ENCODE measurements at places on chromosomes 11 and 22.

DNA sequence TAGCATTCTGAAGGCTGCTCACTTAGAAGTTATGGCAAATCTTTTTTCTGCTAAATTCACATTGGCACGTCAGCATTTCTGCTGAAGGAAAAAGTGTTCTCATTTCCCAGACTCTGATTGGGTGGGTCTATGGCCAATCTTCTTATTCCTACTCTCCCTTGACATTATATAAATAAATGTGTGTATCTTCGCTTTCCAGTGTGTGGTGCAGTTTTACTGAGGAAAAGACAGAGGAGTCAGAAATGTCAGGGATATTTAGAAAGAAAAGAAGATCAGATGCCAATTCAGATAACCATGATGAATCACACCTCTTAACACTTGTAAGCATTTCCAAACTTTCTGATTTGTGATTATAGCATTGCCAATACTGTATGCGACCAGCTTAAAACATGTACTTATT is 3.2 kb upstream of the BDNF start:
- no peak for DNase-seq

GRCh38 chr22:32423664-32424063 is 11.6 kb upstream of the RTCB start:
- DNase-seq, result no peak

DNA sequence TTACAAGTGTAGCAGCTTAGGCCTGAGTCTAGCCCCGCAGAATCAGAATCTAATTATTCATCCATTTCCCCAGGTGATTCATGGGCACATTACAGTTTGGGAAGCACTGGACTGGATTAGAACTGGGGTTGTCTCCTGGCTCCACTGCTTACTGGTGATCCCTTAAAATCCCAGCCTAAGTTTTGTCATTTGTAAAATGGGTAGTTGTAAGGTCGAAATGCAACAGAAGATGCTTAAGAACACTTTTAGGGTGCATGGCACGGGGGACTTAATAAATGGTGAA is 1.3 kb downstream of the STX3 start:
- no peak for DNase-seq

- no peak for DNase-seq
These were observed 226.7 kb upstream of the NARS2 start for GRCh38 chr11:78801161-78801884.

DNA sequence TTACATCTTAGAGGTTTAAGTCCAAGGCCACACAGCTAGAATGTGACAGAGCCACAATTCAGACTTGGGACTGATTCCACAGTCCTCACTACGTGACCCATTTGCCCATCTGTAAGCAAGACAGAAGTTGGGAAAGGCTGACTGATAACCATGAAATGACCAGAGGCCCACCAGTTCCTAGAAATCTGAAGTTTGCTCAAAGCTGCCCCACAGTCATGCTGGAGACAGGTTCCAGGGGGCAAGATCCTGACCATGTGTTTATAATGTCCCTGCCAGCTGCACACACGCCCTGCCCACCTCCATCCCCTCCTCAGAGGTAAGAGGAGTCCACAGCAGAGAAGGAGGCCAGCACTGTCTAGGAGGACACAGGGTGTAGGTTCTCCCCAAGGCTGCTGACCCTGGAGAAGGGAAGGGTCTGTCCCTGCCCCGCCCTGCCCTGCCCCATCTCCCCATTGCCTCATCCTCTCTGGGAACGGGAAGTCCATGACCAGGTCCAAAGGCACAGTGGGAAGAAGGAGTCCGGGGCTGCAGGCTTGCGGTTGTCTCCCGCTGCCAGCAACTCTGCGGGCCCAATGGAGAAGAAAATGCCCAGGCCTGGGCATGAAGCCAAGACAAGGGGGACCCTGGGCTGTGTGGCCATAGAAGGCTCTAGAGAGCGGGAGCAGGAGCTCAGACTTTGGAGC is 11.9 kb upstream of the OAF start:
- no peak for DNase-seq

DNA sequence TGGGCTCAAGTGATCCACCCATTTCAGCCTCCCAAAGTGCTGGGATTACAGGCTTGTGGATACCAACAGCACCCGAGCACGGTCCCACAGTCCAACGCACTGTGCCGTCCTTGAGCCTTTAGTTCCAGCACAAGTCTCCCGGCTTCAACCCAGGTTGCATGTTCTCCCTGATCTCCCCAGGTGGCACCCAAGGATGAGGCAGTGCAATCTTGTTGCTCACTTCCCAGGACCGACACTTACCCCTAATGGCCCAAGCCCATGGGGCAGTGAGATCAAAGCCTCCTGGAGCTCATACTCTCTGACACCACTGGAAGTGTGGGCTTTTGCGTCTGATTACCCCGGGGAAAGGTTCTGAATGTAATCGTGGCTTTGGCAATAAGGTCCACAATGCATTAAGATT is 3.5 kb downstream of the PRAME start:
- DNase-seq, result no peak

DNA sequence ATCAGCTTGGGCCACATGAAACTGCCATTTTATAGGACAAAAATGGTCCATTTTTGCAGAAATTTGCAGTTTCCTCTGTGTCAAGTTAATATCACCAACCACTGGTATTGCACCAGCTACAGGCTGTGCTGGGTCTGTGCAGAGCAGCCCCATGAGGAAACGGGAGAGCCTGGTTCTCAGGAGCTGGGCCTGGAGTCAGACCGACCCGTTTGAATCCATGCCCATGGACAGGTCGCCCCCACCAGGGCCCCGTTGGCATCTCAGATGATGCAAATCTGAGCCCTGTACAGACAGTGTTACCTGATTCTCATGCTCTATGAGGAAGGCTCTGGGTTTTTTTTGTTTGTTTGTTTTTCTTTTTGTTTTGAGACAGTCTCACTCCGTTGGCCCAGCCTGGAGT is 9.8 kb upstream of the SEC14L6 start:
- no peak for DNase-seq

DNA sequence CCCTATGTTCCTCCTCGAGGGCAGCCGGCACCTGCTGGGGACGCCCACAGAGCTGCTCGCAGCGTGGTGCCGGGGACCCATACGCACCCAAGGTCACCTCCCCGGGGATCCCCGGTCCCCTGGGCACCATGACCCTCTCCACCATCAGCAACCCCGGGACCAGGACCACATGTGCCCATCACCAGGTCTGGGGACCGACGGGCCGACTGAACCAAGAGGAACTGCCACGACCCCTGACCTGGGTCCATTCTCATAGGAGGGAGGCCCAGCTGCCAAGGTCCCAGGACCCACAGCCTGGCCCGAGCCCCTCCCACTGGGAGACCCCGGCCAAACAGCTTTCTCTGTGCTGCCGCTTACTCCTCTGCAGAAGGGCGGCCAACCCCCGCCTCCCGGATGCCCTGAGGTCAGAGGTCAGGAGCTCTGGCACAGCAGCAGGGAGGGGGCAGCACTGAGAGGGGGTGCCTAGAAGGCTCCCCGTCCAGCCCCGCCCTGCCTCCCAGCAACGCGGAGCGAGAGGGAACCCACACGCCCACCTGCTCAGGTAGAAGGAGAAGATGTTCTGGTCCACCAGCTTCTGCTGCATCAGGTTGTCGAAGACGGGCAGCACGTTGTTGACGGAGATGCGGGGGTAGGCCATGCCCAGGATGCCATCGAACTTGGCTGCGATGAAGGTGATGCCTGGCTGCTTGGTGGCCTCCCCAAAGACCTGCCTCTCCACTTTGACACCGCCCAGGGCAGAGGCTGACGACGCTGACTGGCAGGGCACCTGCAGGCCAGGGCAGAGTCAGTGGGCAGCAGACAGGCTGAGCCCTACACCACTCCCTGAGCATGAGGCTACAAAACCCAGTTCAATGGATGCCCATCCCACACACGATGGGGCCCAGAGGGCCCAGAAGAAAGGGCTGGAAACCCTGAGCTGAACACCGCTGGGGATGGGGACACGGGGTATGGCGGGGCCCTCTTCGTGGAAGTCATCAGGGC is 6.6 kb downstream of the CTSD start:
- no peak for DNase-seq

DNA sequence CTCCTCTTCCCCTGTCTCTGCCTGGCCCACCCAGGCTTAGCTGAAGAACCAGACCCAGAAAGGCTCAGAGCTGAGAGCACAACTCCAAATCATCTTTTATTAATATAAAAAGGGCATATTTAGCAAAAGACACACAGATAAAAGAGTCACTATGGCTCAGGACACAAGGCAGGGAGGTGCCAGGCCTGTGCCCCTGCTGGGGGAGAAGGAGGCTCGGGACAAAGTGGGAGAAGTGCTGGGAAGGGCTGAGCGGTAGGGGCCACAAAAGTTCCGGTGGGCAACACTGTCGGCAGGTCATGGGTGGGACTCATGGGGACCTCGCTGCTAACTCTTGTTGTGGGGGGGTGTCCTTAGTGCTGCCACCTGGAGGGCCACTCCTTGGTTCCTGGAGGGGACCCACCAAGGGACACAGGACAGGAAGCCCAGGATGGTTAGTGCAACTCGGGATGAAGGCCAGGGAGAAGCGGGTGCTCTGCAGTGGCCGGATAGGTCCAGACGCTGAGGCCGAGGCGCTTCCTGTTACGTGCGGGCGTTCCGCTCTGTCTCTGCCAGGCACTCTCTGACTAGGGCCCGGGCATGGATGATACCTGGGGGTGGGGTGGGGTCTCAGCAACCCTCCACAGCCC is 1.4 kb upstream of the PITPNM1 start:
- DNase-seq, result no peak

GRCh38 chr22:48060266-48060665 is 1297.8 kb downstream of the TBC1D22A start:
- DNase-seq, result no peak

DNA sequence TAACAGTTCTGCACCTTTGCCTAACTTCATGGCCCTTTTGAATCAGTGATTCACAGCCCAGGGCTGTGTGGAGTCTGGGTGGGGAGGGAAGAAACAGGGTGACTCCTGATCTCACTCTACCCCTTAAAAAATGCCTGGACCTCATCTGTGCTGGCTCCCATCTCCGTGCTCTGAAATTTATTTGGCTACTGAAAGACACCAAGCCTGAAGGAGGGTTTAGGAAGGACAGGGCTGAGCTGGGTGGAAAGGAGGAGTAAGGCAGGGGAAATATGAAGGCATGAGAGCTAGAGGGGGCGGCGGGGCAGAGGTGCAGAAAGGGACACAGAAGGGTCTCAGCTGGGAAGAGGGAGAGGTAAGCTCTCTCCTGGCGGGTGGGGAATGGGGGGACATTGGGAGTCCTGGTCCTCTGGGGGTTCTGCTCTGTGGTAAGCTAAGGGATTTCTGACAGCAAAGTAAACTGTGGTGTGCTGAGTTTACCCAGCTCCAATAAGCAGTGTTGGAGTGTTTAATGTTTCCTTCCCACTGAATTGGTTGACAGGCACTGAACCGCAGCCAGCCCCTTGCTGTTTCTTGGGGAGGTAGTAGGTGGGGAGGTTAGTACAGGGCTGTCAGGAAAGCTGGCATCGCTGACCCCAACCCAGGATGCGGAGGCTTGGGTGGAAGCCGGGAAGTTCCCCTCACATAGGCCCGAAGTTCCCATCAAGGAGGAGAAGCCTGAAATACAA is 71.1 kb downstream of the RPUSD4 start:
- DNase-seq, result no peak

DNA sequence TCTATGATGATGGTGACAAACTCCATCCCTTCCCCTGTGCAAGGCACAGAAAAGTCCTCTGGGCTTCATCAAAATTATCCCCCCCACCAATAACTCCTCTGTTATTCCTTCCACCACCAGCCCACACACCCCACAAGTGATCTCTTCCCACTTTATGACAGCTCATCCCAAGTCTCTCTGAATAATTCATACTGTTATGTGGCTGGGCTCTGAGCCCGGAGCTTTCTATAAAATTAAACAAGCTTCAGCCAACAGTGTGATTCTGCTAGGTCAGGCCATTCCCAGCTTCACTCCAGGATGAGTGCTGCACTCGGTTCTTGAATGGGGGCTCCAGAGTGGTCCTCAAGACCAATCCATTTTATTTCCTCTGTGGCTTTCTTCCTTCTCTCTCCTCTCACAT is 83.0 kb downstream of the INSC start:
- no peak for DNase-seq

DNA sequence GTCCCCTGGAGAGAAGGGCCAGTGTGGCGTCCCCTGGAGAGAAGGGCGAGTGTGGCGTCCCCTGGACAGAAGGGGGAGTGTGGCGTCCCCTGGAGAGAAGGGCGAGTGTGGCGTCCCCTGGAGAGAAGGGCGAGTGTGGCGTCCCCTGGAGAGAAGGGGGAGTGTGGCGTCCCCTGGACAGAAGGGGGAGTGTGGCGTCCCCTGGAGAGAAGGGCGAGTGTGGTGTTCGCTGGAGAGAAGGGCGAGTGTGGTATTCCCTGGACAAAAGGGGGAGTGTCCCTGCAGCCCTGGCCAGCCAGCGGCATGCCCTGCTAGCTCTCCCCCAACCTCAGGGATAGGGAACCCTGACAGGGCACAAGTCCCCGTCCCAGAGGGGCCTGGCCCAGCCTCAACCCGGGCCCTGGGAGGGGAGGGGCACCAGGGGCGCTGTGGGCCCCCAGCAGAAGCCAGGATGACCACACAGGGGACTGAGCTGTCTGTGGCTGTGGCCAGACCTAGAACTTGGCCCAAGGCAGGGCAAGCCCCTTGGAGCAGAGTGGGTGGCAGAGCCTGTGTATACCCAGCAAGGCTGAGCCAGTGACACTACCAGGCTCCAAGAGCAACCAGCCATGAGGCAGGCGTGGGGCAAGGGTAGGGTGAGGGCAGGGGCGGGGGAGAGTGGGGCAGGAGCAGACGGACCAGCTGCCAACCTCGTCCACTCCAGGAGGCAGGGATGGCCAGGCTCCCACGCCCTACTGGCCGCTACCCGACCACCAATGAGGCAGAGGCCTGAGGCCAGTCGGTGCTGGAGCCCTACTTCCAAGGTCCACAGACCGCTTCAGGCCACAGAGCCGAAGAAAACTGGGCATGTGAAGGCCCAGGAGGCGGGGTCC is 4.2 kb downstream of the HRAS start:
- no peak for DNase-seq

GRCh38 chr11:59678118-59678812 is 9.4 kb upstream of the PATL1 start:
- no peak for DNase-seq

- no peak for DNase-seq
These were observed 1.8 kb upstream of the AIFM3 start for GRCh38 chr22:20965104-20965887.

GRCh38 chr22:42277988-42278776 is 7.7 kb upstream of the TCF20 start:
- DNase-seq, result no peak

- DNase-seq, result no peak
These were observed 37.2 kb downstream of the CKAP5 start for GRCh38 chr11:46808799-46809431.

DNA sequence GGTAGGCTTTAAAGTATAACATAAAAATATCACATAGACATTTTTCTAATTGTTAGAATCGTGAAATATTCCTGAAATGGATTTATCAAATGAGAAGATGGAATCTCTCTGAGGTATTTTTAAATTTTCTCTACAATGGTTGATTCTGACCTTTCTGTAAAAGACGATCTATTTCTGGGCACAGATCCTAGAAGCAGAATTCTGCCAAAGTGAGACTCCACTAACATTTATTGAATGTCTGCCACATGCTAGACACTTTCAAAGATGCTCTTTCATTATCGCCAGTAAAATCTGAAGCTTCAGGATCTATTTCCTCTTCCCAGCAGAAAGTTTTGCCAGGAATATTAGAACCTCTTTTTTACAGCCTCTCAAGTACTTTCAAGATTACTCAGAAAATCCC is 64.1 kb upstream of the TMEM45B start:
- DNase-seq, result no peak

GRCh38 chr11:134479206-134480135 is 67.4 kb upstream of the B3GAT1 start:
- DNase-seq, result no peak

- no peak for DNase-seq
These were observed 12.7 kb downstream of the IGHMBP2 start for GRCh38 chr11:68916439-68916838.
